ENCODE measurements at places on chromosomes 7 and 10. TPM values are rescaled to one million over a fixed set of nuclear protein-coding genes. Genes with fewer than 3 reads are reported as not detected.

The AKR1C4 gene
- total RNA-seq = not detected

DNA sequence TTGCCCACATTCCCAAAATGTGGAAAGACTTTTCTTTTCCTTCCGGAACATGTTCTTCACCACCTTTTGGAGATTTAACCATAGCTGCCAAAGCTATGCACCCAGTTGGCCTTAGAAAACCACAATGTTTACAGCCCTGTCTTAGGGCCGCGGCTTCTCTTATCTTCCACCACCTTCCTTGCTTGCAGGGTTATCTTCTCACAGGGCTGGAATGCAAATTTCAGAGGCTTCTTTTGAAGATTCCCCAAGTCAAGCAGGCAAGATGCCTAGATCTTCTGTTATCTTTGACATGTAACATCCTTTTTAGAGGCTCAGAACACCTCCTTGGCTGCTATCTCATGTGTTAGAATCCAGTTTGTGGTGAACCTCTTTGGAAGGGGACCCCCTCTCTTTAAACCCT lies 11.1 kb downstream of the KCTD7 start:
- DNase-seq = no peak

DNA sequence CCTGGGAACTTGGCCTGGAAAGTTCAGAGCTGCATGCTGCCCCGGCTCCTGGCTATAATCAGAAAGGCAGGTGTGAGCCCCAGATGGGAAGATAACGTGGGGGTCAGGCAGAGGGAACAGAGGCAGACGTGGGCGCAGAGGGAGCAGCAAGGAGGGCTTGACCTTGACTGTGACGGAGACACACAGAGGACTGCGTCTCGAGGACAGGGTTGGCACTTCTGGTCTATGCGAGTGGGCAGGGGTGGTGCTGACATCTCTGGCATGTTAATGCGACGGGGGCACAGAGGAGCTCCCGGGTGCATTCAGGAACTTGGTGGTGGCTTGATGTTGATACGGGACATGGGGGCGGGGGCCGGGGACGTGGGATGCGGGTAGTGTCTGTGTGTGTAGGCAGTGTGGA lies 232.1 kb upstream of the GRB10 start:
- no peak for DNase-seq

GRCh38 chr7:78164459-78164858 lies 365.9 kb downstream of the PHTF2 start:
- DNase-seq = no peak

DNA sequence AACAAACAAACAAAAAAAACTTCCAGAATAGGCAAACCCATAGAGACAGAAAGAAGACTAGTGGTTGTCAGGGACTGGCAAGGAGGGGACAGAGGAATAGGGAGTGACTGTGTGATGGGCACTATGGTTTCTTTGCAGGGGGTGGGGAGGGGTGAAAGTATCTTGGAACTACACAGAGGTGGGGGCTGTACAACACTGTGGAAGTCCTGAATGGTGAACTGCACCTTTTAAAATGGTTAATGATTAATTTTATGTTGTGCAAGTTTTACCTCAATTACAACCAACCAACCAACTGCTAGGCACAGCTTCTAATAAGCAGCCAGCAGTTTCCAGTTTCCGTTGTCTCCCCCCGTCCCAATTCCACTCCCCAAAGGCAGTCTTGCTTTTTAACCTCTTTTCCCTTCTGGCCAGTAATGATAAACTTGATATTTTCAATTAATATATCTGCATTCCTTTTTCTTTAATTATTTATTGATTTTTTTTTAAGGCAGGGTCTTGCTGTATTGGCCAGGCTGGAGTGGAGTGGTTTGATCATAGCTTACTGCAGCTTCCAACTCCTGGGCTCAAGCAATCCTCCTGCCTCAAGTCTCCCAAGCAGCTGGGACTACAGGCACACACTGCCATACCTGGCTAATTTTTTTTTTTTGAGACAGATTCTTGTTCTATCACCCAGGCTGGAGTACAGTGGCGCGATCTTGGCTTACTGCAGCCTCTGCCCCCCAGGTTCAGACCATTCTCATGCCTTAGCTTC lies 46.8 kb downstream of the HIP1 start:
- DNase-seq = no peak

DNA sequence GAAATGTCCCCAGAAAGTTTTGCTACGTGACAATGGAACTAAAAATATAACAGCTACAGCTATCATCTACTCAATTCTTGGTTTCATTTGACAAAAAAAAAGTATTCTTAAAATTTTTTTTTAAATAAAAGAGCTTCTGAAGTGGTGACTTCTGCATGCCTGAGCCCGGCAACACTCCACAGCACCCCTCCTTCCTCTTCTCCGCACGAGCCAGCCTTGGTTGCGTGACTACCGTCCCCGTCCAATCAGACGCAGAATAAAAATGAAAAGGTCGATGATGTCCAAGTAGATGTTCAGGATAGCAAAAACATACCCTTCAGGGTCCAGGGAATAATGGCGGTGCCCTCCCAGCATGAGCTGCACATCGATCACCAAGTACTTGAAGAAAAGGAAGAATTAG lies 34.5 kb upstream of the GATAD1 start:
- DNase-seq = no peak

GRCh38 chr10:71966046-71967004 lies 2.1 kb downstream of the CHST3 start:
- DNase-seq = no peak

DNA sequence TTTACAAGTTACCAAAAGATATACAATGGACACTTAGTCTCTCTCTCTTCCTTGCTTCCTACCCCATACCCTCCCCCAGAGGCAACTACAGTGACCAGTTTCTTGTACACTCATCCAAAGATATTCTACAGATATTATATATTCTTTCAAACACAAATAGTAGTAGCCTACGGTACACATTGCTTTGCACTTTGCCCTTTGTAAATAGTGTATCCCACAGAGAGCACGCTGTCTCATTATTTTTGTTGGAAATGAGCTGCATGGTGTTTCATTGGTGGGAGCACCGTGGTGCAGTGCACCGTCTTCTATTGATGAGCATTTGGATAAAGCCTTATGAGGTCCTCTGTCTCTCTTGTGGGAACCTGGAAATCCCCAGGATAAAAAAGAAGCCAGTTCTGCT lies 24.2 kb downstream of the STRA8 start:
- DNase-seq = no peak

DNA sequence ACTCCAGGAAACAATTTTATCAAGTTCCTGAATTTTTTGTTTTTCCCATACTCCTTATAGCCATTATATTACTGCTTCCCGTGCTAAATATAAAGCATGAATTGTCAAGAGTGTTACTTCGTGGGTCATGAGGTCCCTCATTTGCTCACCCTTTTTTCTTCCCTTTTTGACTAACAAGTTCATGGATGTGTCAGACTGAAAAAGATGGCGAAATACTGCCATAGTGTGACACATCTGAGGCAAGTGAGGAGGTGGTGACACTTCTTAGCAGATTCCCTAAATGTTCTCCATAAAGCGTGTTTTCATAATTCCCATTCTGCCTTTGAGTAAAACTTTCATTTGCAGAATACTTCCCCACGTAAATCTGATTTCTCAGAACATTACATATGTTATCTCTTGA lies 269.6 kb upstream of the FZD1 start:
- DNase-seq = no peak

DNA sequence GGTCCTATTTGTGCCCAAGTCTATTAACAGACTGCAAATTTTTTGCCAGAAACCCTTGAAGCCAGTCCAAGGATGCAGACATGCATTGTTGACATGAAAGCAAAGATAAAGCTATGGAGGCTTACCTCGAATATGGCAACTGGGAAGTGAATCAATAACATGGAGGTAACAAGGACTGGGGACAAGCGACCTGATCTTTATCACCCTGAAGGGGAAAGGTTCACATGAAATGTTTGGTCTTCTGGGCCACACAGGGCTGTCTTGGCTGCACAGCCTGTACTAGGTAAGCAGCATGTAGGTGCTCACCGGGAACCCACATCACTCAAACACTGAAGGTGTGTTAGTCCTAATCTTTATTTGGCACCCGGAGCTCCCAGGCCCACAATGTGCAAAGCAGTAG lies 17.9 kb downstream of the ERCC6 start:
- DNase-seq = no peak

GRCh38 chr10:17910125-17910789 lies 41.5 kb upstream of the SLC39A12 start:
- DNase-seq = no peak

DNA sequence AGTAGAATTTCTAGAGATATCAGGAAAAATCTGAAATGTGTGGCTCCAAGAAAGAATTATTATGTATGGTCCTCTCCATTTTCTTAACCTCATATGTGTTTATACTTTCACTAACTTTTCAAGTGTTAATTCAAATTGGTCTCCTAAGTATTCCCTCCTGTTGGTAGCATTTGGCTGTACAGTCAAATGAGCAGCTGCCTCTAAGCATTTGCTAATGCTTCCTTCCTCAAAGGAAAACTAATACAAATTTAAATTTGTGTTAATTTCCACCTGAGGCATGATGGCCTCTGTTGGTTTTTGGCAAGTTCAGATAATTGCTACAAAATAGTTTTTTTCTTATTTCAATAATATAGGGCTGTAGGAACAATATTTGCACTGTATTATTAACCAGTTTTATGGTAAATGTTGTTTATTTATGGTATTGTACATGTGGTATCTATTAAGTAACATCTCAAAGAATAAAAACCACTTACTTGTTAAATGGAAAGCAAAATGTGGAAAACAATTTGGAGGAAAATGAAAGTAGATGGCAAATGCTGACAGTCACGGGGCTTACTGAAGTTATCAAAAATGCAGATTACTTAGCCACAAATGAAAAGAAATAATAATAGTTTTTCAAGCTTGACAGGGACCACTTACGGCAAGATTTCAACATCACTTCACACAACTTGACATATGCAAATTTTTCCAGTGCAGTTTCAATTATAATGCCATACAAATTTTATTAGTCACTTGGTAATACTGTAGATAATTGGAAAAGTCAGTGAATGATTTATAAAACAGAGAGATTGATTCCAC lies 299.3 kb upstream of the MEOX2 start:
- no peak for DNase-seq

The SMO gene
- 35.2 TPM for total RNA-seq

DNA sequence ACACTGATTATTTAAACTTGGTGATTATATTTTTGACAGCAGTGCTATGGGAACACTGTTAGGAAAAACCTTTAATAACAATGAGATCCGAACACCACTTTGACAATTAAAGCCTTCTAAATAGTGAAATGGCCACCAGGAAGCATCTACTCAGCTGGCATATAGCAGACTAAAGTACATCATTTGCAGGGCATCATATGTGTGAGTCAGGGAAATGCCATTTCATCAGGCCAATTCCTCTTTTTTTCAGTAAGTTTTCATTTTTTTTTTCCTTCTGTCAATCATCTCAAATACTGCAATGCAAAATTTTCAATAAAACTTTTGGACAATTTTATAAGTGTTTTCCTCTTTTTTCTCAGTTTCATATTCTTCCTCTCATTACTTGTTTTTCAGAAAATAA lies 521.4 kb upstream of the SEMA3D start:
- DNase-seq = no peak

GRCh38 chr7:117184367-117184766 lies 138.5 kb downstream of the WNT2 start:
- no peak for DNase-seq

The PILRA gene
- 2.2 TPM for total RNA-seq

- no peak for DNase-seq
Observed at GRCh38 chr7:117777335-117778142, 95.7 kb downstream of the CTTNBP2 start.

- no peak for DNase-seq
Observed at GRCh38 chr10:96366508-96366907, 7.7 kb upstream of the OPALIN start.

DNA sequence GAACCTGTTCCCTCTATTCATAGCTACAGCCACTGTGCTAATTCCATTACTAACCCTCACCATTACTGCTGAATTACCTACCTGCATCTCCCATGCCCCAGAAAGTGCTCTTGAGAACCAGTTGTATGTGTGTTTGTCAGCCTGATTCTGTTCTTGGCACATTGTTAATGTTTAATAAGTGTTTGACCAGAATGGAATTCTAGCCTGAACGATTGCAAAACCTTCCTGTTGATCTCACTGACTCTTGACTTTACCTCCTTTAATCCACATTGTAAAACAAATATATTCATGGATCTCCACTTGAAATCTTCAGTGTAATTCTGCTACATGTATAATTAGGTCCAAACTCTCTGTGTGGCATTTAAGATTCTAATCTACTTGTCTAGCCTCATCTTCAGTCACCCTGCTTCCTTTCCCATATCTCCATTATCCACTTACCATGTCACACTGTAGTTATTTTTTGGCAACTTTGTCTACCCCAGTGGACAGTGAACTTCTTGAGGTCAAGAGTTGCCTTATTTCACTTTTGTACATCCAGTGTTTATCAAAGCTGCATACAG lies 4.9 kb downstream of the ZNF277 start:
- no peak for DNase-seq

GRCh38 chr7:149624006-149624405 lies 126.4 kb upstream of the ZNF746 start:
- DNase-seq = no peak

The ACSM6 gene
- total RNA-seq = 0.48 TPM

The SFTPA1 gene
- not detected for total RNA-seq

DNA sequence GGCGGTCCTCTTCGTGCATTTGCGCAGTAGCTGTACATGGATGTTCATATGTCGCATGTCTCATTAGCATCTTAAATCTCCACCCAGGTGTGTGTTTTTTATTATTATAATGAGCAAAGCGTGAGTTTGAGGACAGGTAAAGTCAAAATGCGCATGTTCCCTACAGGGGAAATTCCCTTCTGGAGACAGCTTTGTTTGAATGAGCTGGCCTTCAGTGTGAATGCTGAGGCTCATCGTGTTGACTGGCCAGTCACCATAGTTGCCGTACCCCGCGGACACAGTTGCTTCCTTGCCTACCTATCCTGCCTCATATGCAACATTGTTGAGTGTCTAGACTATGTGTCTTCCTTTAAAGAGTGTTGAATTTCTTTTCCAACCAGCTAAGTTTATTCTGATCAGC lies 13.6 kb downstream of the LYZL1 start:
- DNase-seq = no peak

DNA sequence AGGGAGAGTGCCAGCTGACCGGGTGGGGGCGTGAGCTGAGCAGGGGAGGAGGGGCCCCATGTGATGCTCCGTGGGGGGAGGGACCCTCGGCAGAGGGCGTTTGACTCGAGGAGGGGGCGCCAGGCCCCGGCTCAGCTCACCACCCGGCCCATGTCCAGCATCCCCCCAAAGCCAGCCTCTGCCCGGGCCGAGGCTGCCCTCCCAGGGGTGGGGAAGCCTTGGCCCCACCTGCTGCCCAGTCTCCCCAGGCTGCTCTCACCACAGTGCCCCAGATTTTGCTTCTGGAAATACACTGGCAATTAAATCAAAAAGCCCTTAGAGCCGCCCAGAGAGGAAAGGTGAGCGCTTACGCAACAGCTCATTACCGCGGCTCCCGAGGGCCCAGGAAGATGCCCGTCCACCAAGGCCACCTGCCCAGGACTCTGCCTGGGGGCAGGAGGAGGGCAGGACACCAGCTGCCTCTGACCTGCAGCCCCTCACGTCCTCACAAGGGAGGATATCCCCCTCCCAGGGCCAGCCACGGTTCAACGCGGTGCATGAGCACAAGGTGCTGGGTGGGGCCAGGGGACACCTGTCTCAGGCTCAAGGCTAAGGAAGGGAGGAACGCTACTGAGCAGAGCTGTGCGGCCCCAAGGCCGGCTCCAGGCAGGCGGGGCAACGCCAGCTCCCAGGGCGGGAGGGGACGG lies 70.0 kb upstream of the INPP5A start:
- no peak for DNase-seq
